Kidney capillary endothelial cell (primary cell): ENCODE measurements at places on chromosomes 4 and X.

GRCh38 chrX:40202456-40202855, 104.7 kb upstream of the BCOR start:
- no peak for DNase-seq

- no peak for DNase-seq
Observed at GRCh38 chr4:44651425-44651824, at the start of gene YIPF7. TSS of gene YIPF7 (minus strand) at chr4:44651625. CDS start at chr4:44650100, 1,525 bp downstream.

GRCh38 chrX:42119076-42119475, 195.7 kb upstream of the CASK start:
- peak; percentile 45 for DNase-seq

GRCh38 chr4:110197529-110198042, 829 bp downstream of the ELOVL6 start:
- peak; percentile 19 for DNase-seq

GRCh38 chrX:122555925-122556324, 628.2 kb upstream of the GRIA3 start:
- DNase-seq = no peak

GRCh38 chr4:74282926-74283325, 25.3 kb upstream of the EPGN start:
- DNase-seq = no peak

DNA sequence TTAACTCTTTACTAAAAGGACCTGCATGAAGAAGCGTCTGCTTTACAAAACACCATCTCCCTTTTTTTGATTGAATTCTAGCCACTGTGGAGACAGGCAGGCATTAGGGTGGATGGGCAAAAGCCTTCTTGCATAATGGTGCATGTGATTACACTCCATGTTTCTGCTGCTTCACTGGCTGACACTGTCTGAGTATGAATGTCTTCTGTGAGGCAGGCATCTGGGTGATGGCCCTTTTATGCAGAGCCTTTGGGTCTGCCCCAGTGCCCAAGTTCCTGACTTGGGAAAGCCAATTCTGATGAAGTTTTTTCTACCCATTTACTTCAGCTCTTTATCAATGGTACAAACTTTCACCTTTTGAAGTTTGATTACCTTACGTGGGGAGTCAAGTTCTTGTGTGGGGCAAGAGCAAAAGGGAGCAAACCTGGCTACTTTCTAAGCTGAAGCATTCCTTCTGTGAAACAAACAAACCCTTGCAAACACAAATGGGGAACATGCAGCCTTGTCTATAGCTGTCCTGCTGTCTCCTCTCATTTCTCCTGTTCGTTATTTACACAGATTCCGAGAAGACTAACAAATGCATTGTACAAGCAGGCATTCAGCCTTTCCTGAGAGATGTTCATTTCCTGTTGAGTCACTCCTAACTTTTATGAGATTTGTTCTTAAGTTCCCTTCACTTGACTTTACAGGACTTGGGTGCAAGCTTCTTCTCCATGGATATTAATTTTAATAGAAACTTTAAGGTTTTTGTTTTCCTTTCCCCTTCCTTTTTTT, 301.9 kb downstream of the TLL1 start:
- DNase-seq = peak; percentile 52

DNA sequence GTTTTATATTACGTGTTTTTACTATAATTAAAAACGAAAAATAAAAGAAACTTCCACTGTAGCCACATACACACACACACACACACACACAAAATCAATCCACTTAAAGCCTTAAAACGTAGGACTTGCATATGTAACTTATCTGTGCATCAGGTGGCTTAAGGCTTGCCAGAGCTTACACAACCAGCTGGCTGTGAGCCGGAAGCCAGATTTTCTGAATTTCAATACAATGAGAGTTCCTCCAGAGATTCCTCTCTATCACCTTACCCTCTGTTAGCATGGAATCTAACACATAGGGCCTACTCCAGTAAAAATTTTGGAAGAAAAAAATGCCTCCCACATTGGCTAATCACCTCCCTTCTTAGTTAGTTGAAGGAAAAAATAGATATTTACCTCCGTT, 27.9 kb upstream of the SLITRK4 start:
- DNase-seq = no peak

DNA sequence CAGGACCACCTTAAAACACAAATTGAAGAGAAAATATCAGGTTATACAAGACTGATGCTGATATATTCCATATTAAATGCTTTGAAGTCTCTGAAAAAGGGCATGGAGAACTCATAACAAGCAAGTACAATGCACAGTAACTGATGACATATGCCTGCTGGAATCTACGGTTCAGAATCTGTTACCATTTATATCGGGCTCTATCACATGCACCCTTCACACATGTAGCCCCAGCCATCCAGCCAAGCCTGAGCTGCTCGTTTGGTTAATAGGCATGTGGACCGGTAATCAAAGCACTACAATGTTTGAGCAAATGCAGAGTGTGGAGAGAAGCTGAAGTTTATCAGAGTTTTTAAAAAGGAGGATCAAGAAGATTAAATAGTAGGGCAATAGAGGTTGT, 11.8 kb downstream of the COMMD8 start:
- no peak for DNase-seq

DNA sequence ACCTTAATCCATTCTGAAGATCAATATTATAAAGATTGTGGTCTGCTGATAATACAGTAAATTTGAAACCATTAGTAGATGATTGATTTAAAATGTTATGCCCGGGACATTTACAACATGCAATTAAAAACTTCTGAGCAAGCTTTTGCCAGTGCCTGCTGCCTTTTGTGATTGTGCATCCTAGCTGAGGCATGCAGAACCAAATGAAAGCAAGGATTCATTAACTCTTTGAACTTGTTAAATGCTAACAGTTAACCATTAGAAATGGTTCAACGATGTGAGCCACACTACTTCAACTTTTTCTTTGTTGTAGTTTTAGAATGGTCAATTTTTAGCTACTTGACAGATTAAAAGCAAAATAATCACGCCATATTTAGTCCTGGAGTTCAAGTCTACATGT, 51.1 kb downstream of the ZFP42 start:
- no peak for DNase-seq

DNA sequence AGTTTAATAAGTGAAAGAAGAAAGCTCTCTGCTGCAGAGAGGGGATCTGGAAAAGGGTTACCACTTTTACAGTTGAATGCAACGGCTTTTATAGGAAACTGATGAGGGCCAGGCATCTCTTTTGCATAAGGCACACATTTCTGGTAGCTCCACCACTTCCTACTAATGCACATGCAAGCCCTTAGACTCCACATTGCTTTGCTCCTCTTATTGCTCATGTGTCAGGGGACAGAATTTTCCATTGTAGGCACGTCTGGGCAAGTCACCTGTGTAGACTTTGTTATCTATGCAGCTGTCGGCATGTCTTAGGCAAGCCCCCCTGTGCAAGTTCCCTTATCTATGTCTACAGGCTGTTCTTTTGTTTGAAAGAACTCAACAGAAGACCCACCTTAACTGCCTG, 294.6 kb upstream of the STS start:
- DNase-seq = no peak

DNA sequence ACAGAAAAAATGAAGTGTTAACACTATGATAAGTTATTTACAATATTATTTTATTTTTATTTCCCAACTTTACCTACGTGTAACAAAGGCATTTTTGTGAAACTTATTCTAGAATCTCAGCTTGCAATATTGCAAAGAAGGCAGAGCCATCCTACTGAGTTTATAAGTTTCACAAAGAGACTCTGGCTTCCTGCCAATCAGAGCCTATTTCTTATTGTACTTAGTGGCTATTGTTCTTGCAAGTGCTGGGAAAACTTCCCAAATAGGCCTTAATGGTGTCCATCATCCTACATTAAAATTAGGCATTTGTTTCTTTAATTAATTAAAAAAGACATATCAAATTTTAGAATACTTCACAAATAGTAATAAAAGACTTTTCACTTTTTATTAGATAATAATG, 233.2 kb downstream of the EPHA5 start:
- DNase-seq = no peak

- DNase-seq = no peak
Observed at GRCh38 chr4:189215574-189215973, 725.1 kb upstream of the FRG1 start.

GRCh38 chrX:32176510-32176909, 1034.8 kb downstream of the DMD start:
- DNase-seq = no peak

GRCh38 chr4:42768125-42768748, 111.3 kb upstream of the ATP8A1 start:
- DNase-seq = no peak

DNA sequence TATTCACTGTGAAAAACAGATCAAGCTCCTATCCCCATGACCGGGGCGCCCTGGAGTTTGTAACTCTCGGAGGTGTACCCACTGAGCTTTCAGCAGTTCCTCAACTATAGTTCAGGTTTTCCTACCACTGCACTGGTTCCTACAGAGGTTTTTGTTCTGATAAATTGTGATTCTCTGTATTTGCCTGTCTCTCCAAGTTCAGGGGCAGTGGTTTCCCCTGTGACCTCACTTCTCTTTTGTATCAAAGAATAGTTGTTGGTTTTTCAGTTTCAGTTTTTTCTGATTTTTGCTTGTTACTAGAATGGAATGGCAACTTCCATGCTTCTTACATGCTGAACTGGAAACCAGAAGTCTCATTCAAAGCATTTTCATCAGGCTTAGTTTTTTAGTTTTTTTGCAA, 56.8 kb upstream of the PLS3 start:
- DNase-seq = no peak
